ENCODE measurements at places on chromosomes 2 and 18. TPM values are rescaled to one million over a fixed set of nuclear protein-coding genes. Genes with fewer than 3 reads are reported as not detected.

DNA sequence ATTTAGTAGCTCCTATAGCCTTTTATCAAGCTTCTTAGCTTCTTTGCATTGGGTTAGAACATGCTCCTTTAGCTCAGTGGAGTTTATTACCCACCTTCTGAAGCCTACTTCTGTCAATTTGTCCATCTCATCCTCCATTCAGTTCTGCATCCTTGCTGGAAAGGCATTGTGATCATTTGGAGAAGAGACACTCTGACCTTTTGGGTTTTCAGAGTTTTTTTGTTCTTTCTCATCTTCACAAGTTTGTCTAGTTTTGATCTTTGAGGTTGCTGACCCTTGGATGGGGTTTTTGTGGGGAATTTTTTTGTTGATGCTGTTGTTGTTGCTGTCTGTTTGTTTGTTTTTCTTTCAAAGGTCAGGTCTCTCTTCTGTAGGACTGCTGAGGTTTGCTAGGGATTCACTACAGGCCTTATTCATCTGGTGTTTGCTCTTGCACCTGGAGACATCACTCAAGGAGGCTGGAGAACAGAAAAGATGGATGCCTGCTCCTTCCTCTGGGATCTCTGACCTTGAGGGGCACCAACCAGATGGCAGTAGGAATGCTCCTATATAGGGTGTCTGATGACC, 13.9 kb upstream of the TANK start:
- DNase-seq = no peak

GRCh38 chr18:27414682-27415081, 229.6 kb upstream of the CHST9 start:
- DNase-seq = no peak

DNA sequence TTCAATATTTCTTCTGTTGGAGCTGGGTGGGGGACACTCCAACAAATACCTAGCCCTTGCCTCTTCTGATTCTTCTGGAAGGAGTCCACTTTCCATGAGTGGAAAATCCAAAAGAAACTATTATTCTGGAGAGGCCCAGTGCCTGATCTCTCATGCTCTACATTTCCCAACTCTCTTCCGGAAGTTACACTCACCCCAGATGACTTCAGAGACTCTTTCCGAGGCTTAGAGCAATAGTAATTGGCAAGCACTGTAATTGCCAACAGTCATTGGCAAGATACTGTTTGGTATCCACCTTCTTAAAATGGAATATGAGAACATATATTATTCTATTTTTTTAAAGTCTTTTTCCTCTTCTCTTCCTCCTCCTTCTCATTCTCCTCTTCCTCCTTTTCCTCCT, 60.5 kb upstream of the CYRIA start:
- DNase-seq = no peak

- no peak for DNase-seq
Observed at GRCh38 chr18:70110678-70111077, 94.8 kb downstream of the RTTN start.

GRCh38 chr2:88329815-88330603, 122.5 kb downstream of the FOXI3 start:
- peak; percentile 70 for DNase-seq

The HOXD10 gene
- 5.1 TPM for total RNA-seq

Measured in kidney epithelial cell (primary cell).